ENCODE measurements at places on chromosomes 1 and 21.

GRCh38 chr1:221172841-221173240 is 293.6 kb downstream of the HLX start:
- no peak for DNase-seq

DNA sequence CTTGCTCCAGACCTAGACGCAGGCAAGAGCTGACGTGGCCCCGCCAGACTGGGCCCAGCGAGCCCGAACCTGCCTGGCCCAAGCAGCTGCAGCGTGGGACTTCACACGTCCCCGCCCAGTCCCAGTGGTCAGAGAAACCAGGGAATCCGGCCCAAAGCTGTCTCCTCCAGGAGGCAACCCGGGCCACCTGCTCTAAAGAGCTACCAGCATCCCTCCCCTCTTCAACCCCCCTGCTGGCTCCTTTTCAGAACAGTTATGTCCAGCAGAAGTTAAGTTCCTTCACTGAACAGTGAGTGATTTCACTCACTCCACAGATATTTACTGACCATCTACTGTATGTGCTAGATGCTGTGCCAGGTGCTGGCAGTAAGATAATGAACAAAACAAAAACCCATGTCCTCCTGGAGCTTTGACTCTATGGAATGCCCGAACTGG is 2.1 kb upstream of the EFNA1 start:
- DNase-seq, result no peak

- no peak for DNase-seq
These were observed 10.6 kb upstream of the RRP15 start for GRCh38 chr1:218274511-218274910.

GRCh38 chr21:38289705-38290485 is 33.1 kb downstream of the KCNJ15 start:
- DNase-seq, result no peak

DNA sequence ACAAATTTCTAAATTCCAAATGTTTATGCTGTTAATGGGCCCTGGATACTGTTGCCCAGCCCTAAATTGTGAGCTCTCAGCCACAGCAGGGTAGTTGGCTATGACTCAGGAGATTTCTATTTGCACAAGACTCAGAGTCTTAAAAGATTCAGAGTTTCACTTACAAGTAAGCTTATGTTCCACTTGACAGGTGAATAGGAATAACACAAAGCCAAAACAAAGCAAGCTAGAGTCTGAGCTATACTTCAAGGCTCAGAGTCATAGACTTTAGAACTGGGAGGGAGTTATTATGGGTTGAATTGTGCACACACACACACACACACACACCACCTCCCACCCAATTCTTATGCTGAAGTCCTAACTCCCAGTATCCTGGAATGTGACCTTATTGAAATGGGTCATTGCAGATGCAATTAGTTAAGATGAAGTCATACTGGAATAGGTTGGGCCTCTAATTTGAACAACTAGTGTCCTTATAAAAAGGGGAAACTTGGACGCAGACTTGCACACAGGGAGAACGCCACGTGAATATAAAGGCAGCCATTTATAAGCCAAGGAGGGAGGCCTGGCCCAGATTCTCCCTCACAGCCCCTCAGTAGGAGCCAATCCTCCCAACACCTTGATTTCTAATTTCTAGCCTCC is 30.2 kb downstream of the PRDX6 start:
- no peak for DNase-seq

All from activated T-helper 1 cell treated with anti-CD3 and anti-CD28 coated beads, Interleukin-2, amount 50 U/mL, for 16 hours (primary cell).